Activated B cell treated with CpG ODN at 0.5 μM for 24 hours (primary cell): ENCODE measurements at places on chromosomes 11 and 22.

DNA sequence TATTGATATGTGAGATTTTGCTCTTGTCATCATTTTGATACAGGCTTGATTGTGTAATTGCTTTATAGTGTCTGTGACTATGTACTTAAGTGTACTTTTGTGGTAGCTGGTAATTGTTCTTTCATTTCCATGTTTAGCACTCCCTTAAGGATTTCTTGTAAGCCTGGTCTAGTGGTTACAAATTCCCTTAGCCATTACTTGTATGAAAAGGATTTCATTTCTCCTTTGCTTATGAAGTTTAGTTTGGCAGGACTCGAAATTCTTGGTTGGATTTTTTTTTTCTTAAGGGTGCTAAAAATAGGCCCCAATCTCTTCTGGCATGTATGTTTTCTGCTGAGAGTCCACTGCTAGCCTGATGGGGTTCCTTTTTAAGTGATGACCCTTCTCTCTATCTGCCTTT lies 346.8 kb downstream of the JRKL start:
- DNase-seq: no peak

- DNase-seq: no peak
These were observed 2.4 kb upstream of the MFNG start for GRCh38 chr22:37488337-37489135.

- no peak for DNase-seq
These were observed 77.5 kb upstream of the BID start for GRCh38 chr22:17851759-17852158.

DNA sequence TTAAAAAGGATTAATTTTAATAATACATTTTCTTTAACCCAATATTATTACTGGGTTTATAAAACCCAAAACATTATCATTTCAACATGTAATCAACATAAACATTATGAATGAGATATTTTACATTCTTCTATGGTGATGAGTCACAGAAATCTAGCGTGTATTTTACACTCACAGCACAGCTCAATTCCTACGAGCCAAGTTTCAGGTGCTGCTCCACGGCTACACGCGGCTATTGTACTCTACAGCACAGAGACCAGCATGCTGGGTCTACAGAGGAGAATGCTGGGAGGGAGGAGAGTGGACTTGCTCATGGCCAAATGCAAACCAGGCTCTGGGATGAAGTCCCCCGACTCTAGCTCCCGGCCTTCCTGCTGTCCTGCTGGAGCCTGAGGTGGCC lies 72.0 kb upstream of the LMO1 start:
- no peak for DNase-seq

- DNase-seq: no peak
These were observed 37.6 kb upstream of the KLHL35 start for GRCh38 chr11:75470476-75471080.

DNA sequence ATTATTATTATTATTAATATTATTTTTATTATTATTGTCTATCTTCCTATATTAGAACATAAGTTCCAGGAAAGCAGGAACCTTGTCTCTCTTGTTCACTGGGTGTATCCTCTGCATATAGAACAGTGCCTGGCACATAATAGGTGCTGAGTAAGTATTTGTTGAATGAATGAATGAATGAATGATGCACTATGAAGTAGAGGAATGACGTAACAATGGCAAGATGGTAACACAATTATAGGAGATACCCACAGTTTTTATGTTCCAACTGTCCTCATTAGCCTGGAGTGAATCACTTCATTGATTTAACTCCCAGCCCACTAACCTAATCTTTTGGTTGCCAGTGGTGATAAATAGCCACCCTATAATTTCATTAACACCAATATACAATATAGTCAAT lies 2.1 kb downstream of the KDM4D start:
- no peak for DNase-seq

DNA sequence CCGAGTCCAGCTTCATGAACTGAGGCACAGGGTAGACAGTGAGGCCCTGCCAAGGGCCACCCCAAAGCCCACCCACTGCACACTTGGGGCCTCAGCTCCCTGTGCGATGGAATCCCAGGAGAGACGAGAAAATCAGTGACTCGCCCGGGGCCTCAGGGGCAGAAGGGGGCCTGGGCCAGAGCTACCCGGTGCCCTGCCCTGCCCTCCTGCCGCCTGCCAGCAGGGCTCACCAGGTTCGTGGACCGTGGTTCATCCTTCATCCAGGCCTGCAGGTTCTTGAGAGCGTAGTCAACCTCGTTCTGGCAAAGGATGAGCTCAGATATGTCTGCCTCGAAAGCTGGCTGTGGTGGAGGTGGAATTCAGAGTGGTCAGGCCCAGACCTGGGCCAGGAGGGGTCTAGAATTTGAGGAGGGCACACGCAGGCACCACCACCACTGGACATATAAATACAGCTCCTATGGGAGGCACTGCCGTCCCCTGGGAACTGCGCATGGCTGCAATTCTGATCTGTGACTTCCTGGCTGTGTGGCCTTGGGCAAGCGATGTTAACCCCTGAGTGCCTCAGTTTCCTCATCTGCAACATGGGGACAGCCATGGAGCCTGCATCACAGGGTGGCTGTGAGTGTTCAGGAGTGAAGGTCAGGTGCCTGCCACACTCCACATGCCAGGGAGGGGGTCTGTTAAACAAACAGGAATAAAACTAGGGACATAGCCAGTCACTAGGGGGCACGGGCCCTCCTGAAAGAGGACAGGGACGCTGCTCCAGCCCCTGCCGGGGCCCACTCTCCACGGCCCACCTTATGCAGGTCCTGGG lies 7.5 kb downstream of the ALDH3B2 start:
- DNase-seq: no peak

- DNase-seq: no peak
These were observed 245.0 kb upstream of the TBCEL start for GRCh38 chr11:120778685-120779490.

GRCh38 chr11:21811572-21811971 lies 381.3 kb upstream of the ANO5 start:
- DNase-seq: no peak

GRCh38 chr11:120564573-120565311 lies 53.2 kb downstream of the GRIK4 start:
- DNase-seq: peak; percentile 57

DNA sequence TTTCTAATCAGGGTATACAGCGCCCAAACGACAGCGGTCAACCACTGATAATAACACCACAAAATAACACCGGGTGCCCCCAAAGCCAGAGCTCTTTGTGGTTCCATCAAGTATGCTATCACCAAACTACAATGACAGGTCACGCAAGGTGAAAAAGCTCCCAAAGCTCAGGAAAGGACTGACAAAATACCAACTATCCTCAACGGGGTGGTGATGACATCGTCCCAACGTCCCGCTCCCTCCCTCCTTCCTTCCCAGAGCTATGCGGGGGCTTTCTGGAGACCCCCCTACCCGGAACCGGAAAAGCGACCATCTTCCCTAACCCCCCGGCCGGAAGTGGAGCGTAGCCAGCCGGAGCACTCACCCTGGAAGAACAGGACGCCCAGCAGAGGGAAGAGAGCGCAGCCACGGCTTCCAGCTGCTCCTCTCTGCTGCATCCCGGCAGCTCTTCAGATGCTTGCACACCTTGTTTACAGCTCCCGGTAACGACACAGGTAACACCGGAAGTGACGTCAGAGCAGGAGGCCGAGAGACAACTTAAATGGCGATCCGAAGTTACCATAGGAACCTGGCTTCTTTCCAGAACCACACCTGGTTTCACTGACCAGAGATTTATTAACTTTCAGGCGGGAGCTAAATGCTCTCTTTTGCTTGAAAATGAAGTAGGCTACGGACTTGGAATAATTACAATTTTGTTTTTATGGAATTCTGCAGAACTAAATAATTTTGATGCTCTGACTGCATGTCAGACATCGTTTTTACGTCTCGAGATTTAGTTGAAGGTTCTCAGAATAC lies at the start of gene MPZL3:
Gene MPZL3, minus strand, starts transcription at position 508 of the 795 bp plus-strand sequence. Its CDS starts 71 bp downstream, at position 437.
- DNase-seq: peak; percentile 72

- DNase-seq: peak; percentile 94
These were observed at the start of gene SC5D for GRCh38 chr11:121292495-121293287. Gene SC5D, plus strand, starts transcription at chr11:121292771. Its CDS starts 10,605 bp downstream, at chr11:121303376.

DNA sequence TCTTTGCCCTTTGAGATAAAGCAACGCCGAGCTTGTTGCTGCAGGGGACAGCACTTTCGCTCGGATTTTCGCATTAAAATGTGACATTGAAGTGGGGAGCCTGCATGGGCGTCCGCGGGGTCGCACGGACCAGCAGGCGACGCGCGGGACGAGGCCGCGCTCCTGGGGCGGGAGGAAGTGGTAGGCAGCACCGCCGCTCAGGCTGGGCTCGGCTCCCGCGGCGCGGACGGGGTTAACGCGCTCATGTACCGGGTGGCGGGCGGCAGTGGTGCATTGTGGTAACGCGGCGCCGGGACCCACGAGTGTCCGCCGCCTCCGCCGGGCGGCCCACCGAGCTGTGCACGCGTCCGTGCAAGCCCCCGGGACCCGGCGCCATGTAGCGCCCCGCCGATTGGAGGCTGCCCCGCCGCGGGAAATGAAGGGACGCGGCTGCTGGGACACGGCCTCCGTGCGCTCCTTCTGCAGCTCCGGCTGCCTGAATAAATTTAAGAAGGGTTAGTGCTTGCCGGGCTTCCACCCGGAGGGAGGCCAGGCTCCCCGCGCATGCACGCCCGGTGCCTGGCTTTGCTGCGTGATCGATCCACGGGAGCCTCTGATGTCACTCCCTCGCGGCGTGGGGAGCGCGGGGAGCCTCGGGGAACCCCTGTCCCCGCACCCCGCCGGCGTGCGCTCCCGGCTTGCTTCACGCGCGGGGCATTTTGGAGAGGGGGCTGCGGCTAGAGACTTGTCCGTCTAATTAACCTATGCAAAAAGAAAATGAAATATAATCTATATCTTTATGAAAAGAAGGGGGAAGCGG lies 127.7 kb downstream of the OSBP2 start:
- DNase-seq: no peak

GRCh38 chr11:16262645-16262955 lies 93.7 kb downstream of the SOX6 start:
- no peak for DNase-seq

DNA sequence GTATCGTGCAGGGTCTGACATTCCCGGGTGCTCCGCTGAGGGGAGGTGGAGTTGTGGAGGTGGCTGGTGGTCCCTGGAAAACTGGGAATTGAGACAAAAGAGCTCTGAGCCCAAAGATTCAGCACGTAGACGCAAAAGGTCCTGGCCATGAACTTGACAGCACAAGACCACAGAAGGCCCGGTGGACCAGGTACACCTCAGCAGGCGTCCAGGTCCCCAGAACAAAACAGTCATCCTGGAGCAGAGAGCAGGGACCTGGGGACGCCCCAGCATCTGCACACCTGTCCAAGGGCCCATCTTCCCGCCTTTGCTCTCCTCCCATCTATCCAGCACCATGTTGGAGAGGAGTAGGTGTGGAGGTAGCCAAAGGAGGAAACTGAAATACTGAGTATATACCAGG lies 13.8 kb upstream of the MB start:
- DNase-seq: no peak

GRCh38 chr11:2844116-2844842 lies 41.3 kb downstream of the CDKN1C start:
- DNase-seq: no peak

DNA sequence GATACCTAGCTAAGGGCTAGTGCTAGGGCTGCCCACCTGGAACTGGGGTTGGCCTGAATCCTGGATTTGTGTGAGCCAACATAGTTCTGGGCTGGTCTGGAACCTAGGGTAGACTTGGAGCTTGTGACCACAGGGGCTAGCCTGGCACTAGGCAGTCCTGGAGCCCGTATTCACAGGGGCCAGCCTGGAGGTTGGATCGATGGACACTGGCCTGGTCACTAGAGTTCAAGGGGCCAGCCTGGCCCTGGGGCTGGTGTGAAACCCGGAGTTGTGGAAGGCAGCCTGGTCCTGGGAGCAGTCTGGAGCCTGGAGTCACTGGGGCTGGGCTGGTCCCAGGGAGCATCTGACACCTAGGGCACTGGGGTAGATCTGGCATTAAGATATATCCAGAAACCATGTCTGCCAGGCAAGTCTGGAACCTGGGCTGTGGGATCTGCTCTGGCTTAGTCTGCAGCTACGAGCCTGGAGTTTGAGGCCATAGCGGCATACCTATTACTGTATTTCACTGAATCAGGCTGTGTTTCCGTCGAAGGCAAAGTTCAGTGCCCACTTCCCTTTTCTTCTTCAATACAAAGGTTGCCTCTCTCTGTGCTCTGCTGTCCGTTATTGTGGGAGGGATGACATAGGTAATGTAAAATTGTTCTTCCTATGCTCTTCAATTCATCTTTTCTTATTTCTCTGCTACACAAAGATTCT lies 9.1 kb upstream of the GLYATL1B start:
- no peak for DNase-seq

DNA sequence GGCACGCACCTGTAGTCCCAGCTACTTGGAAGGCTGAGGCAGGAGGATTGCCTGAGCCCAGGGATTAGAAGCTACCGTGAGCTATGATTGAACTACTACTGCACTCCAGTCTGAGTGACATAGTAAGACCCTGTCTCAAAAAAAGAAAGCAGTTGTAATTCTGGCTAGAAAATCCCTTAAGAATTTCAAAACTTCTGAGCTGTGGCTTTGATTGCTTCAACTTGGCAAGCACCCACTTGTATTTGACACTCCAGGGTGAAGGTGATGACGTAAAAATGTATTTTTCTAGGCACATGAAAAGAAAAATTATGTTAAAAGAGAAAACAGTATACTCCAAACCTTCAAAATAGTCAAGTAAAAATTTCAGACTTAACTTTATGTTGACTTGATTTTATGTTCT lies 23.6 kb upstream of the ALKBH3 start:
- DNase-seq: no peak

GRCh38 chr11:129259931-129260348 lies 67.8 kb upstream of the ARHGAP32 start:
- DNase-seq: no peak

GRCh38 chr11:26198532-26199096 lies 133.3 kb upstream of the ANO3 start:
- no peak for DNase-seq

DNA sequence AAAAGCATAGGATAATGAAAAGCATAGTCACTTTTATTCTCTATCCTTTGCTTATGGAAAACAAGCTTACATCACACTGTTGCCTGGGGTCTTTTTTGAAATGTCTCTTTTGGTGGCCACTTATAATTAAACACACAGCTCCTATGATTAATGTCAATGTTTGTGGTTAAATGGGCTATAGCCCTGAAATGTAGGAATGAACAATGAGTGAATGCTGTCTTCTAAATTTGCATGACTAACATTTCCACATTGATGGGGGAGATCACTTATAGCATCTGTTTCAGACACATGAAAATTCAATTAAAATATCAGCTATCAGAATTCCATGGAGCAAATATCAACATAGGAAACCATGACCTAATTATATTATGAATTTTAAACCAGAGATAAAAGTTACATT lies 171.4 kb upstream of the FAT3 start:
- no peak for DNase-seq

- no peak for DNase-seq
These were observed 35.3 kb downstream of the BCR start for GRCh38 chr22:23215294-23216241.

GRCh38 chr11:2275334-2276279 lies 5.2 kb upstream of the ASCL2 start:
- DNase-seq: no peak

GRCh38 chr11:1155274-1155693 lies 2.5 kb upstream of the MUC5AC start:
- no peak for DNase-seq

DNA sequence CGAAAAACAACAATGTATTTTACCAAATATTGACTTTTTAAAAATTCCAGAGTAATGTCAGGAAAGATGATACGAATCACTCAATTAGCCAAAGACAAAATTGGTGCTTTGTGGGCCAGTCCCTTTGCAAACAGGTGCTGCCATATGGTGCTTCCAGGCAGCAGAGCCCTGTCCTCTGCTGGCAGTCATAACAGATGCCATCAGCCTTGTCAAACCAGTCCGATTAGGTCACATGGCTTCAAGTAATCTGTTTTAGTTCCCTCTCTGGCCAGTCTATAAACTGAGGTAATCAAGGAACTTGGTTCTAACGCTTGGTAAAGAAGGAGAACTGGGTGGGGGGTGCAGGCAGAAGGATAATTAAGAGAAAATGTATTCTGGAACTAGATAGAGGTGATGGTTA lies 49.1 kb upstream of the CAPRIN1 start:
- no peak for DNase-seq
